ENCODE measurements at places on chromosomes 4 and X. TPM values are rescaled to one million over a fixed set of nuclear protein-coding genes. Genes with fewer than 3 reads are reported as not detected.

GRCh38 chrX:153649178-153649914 is 2.3 kb downstream of the DUSP9 start:
- DNase-seq, result peak; percentile 40

The TRIM75 gene
- not detected for total RNA-seq

The CXCL8 gene
- 1.2 TPM for total RNA-seq

- DNase-seq, result no peak
Measured at GRCh38 chr4:53859305-53859704, 205.1 kb downstream of the CHIC2 start.

The AFF2 gene
- 0.30 TPM for total RNA-seq

DNA sequence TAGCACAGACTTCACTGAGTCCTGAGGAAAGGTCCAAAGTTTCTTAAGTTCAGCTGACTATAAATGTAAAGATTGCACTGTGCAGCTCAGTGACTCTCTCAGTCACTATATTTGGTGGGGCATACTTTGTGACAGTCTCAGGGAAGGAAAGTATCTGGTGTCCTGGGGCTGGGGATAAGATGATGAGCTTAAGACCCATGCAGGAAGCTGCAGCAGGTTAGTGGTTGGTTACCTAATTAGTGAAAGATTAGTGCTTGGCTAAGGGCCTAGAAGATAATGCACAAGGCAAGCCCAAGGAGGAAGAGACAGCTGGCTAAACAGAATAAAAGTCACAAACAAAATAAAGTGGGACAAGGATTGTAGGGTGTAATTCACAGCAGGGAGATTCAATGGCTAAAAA is 25.4 kb upstream of the SLITRK4 start:
- no peak for DNase-seq

GRCh38 chrX:6885396-6885795 is 262.1 kb upstream of the STS start:
- no peak for DNase-seq

GRCh38 chr4:183182873-183183725 is 84.0 kb downstream of the WWC2 start:
- DNase-seq, result no peak

- no peak for DNase-seq
Measured at GRCh38 chrX:27599928-27600327, 9.8 kb downstream of the DCAF8L2 start.

GRCh38 chr4:133112641-133113040 is 36.5 kb upstream of the PCDH10 start:
- no peak for DNase-seq

DNA sequence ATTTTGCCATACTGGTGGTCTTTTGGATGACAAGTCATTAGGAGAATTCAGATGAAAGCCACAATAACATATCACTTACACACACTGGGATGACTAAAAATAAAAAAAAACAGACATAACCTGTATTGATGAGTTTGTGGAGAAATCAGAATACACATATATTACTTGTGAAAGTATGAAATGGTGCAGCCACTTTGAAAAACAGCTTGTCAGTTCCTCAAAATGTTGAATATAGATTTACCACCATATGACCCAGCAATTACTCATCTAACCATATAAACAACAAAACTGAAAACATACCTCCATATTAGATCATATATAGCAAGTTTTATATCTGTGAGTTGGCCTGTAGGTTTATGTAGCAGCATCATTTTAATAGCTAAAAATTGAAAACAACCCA is 608.7 kb downstream of the TLL1 start:
- no peak for DNase-seq

The AVPR2 gene
- total RNA-seq, result 3.3 TPM

- no peak for DNase-seq
Measured at GRCh38 chrX:133294126-133294525, 76.0 kb upstream of the TFDP3 start.

- DNase-seq, result peak; percentile 100
Measured at GRCh38 chrX:1391707-1392375, at the start of gene SLC25A6. Gene SLC25A6, minus strand, starts transcription at chrX:1392113. Its CDS starts 104 bp downstream, at chrX:1392009.

GRCh38 chr4:159674241-159674640 is 571.4 kb downstream of the RAPGEF2 start:
- DNase-seq, result no peak

DNA sequence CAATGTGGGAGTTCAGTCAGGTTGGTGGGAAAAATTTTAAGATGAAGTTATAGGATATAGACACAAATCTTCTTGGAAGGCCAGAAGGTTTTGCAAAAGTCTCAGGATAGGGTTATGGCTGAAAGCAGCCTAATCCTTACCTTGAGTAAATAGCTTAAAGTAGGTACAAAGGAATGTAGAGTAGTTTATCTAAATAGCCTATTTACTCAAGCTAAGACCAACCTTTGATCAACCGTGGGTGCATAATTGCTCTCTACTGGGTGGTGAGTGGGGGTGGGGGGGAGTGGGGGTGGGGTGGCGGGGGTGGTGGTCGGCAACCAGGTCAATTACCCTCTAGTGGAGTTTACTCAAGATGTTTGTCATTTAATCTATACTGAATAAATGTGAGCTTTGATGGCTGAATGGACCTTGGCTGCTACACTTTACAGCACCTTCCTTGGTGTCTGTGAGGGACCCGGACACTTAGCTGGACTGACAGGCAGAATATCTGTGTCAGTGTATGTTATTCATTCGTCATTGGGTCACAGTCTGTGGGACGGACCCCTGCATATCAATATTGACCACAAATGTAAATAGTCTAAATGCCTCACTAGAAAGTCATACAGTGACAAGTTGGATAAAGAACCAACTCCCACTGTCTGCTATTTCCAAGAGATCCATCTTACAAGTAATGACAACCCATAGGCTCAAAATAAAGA is 545.7 kb upstream of the PABPC4L start:
- no peak for DNase-seq

DNA sequence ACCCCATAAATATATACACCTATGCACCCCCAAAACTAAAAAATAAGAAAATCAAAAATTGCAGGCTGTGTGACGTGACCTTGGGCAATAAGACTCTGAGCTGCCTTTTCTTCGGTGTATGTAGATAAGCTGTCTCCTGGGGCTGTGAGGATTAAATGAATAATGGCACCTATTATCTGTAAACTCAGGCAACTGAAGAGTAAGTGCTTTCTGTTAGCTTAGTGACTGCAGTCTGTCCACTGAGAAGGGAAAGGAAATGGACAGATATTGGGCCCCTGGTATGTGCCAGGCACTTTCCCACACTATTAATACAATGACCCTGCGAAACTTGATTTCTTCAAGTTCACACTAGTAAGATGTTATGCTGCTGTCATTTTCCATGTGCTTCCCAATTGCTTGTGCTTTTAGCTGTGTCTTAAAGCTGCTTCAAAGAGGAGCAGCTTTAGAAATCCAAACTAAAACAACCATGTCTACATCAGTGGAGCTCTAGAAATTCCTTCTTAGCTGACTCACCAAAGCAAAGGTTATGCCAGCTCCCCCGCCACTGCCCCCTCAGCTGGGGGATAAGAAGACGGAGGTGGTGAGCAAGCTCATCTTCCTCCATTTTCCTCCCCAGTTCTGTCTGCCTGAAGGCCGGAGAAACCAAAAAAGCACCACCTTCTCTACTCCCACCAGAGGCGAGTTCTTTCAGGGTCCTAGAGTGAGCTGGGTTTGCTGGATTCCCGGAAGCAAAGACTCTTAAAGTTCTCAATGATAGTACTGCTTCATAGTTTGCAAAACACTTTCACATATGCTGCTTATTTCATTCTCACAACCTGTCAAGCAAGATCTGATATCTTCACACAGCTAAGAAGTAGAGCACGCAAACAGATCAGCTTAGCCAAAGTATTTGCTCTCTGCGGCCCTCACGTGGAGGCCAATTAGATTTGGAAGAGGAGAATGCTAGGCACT is 8.8 kb upstream of the DGAT2L6 start:
- DNase-seq, result no peak

DNA sequence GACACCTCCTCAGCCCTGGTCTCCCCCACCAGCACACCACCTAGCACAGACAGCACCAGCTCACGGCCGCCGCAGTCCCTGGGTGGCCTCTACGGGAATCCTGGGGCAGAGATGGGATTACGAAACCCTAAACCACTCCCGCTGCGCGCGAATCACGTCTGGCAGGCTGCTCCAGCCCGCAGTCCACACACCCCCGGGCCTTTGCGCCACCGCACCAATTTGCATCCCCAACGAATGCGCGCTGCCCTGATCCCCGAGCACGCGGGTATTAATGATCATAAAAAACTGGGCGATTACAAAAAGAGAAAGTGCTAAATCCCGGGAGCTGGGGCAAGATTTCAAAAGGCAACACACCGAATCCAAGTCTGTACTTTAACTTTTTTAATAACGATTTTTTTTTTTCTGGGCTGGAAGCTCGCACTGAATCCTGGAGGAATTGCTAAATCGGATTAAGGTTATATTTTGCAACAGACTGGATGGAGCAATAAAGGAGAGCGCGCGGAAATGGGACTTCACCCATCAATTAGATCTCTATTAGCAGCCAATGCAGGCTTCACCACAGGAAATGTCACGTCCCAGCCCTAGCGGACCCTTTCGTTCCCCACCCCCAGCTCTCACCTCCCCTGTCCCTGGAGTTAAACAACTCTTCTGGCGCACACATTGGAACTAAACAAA is 69.8 kb upstream of the TMEM33 start:
- DNase-seq, result peak; percentile 30

The PRDM5 gene
- 7.6 TPM for total RNA-seq

GRCh38 chr4:30094887-30095286 is 625.3 kb upstream of the PCDH7 start:
- no peak for DNase-seq

DNA sequence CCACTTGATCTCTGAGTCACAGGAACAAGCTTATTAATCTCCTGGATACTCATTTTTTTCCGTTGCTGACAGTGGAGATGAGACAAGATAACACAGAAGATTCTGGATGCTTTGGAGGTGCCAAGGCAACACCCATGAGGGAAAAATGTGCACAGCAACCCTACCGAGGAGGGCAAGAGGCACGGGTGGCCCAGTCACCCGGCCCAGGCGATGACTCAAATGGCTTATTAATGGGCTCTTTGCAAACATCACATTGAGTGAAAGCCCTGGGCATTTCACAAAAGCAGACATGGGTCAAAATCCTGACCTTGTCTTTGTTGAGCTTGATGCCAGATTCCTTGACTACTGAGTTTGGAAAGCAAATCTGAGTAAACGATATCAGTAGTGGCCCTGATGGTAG is 315.1 kb downstream of the STK32B start:
- DNase-seq, result no peak

DNA sequence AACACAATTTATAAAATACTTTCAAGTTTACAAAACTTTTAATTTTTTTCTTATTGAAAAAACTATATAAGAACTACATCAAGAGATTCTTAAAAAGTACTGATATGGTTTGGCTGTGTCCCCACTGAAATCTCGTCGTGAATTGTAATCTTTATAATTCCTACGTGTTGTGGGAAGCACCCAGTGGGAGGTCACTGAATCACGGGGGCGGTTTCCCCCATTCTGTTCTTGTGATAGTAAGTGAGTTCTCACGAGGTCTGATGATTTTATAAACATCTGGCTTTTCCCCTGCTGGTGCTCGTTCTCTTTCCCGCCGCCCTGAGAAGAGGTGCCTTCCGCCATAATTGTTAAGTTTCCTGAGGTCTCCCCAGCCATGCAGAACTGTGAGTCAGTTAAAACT is 88.5 kb downstream of the FRAS1 start:
- DNase-seq, result no peak

DNA sequence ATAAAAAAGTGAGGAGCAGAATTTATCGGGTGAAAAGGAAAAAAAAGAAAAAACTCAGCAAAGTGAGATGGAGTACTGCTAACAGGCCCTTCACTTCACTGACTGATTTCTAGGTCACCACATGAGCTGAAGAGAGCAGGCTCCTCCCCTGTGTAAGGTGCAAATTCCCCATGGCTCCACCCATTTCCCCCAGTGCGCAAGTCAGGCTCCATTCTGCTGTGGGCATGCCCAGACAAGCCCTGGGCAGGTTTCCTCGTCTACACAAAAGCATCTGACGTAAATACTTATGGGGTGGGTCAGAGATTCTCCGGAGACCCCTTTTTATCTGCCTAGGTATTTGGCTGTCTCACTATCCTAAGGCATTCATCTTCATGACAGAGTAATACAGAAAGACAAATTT is 157.9 kb downstream of the MAGEB5 start:
- DNase-seq, result no peak

GRCh38 chr4:48635310-48635709 is 144.8 kb downstream of the FRYL start:
- DNase-seq, result no peak

GRCh38 chrX:74218895-74219294 is 85.1 kb upstream of the ZCCHC13 start:
- DNase-seq, result no peak

GRCh38 chr4:91233164-91233563 is 1070.6 kb upstream of the GRID2 start:
- no peak for DNase-seq

The LAMTOR3 gene
- 38.9 TPM for total RNA-seq

- DNase-seq, result no peak
Measured at GRCh38 chrX:151896734-151897474, 15.8 kb upstream of the MAGEA4 start.

DNA sequence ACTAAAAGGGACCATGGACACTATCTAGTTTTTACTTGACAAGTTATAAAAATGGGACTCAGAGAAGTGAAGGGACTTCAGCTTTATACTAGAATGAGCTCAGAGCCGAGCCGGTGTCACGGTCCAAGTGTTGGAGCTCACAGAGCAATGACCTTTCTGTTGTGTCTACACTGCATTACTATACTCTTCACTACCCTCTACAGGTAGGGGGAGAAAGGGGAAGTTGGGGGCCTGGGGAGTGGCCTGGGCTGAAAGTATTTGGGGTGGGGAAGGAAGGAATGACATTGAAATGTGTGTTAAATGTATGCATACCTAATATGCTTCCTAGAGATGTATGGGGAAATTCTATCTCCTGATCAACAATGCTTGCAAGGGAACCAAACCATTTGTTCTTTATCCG is 48.8 kb upstream of the HHIP start:
- no peak for DNase-seq

GRCh38 chr4:26993539-26993938 is 132.9 kb downstream of the STIM2 start:
- no peak for DNase-seq

DNA sequence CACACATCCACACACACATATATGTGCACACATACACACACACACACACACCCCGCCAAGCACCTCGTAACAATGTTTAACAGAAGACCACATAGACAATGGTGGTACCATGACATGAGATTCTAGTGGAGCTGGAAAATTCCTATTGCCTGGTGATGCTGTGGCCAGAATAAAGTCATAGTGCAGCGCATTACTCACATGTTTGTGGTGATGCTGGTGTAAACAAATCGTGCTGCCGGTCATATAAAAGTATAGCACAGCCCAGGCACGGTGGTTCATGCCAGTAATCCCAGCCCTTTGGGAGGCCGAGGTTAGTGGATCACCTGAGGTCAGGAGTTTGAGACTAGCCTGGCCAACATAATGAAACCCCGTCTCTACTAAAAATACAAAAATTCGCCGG is 275.2 kb downstream of the TRIML1 start:
- DNase-seq, result no peak

DNA sequence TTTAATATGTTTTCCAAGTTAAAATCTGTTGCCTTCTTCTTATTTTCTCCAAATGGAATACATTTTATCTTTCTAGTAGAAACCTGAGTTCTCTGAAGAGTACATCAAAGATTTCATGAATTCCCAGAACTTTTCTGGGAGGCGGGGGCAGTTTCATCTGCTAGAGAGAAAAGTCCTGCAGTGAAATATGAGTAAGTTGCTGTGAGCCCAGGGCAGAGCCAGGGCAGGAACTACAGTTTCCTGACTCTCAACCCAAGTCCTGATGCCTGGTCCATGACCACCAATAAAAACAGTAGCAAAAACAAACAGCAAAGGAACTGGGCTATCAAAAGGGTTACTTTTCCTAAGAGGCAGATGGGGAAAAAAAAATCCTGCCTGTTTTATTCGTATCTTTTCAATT is 239.4 kb upstream of the CTSO start:
- no peak for DNase-seq

GRCh38 chr4:99361268-99361898 is 8.8 kb upstream of the ADH1C start:
- peak; percentile 31 for DNase-seq
